ENCODE measurements at places on chromosomes 3 and 15.

DNA sequence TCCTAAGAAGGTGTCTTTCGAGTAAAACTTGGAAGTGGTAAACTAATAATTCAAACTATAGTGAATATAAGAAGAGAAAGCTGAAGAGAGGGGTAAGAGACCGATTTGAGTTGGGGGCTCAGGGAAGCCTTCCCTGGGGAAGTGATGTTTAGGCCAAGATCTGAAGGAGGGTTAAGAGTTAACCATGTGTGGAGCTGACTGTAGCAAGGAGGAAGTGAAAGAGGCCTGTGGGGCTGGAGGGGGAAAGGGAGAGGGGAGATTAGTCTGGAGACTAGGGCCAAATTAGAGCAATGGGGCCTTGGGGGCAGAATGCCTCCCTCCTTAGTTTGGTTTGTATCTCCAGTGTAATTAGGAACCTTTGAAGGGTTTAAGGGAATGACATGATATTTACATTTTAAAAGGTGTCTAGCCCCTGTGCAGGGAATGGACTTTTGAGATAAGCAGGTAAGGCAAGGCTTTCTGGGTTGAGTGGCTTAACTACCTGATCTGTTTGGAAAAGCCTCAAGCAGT is 2.2 kb downstream of the ZNF592 start:
- DNase-seq, result no peak

GRCh38 chr3:88611826-88612326 is 462.1 kb downstream of the C3orf38 start:
- no peak for DNase-seq

DNA sequence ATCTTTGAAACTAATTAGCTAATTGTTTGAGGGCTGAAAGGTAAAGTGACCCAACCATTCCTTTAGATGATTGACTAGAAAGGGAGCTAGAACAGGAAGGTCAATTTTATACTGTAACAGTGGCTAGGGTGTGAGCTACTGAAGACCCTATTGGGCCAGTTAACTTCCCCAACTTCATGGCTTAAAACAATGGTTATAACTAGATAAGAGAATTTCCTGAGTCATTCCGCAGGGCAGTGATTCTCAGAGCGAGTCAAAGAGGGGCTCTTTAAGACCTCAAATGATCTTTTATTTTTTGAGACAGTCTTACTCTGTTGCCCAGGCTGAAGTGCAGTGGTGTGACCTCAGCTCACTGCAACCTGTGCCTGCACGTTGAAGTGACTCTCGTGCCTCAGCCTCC is 33.7 kb upstream of the TTBK2 start:
- DNase-seq, result no peak

DNA sequence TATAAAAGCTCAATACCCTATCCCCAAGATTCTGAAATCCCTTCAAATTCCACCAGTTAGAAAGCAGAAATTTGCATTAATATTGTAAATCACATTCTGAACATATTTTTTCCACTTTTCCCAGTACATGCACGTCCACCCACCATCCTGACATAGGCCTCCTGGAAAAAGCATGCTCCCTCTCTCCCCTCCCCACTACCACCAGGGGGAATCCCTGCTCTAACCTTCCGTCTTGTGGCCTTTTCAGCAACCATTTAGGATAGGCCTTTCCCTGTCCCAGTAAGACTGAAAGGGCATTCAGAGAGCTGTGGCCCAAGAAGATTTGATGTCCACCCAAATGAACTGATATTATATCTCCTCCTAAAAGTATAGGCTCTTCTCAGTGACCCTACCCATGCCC is 182.1 kb downstream of the ARRDC4 start:
- no peak for DNase-seq

- DNase-seq, result no peak
Observed at GRCh38 chr15:96422125-96422524, 91.6 kb downstream of the NR2F2 start.

GRCh38 chr3:175274474-175275218 is 415.5 kb downstream of the NAALADL2 start:
- DNase-seq, result no peak

GRCh38 chr3:132709761-132710160 is 12.4 kb downstream of the NPHP3 start:
- DNase-seq, result no peak

- DNase-seq, result no peak
Observed at GRCh38 chr3:89699229-89699628, 591.8 kb downstream of the EPHA3 start.

- DNase-seq, result no peak
Observed at GRCh38 chr3:66692042-66692765, 191.4 kb upstream of the LRIG1 start.

DNA sequence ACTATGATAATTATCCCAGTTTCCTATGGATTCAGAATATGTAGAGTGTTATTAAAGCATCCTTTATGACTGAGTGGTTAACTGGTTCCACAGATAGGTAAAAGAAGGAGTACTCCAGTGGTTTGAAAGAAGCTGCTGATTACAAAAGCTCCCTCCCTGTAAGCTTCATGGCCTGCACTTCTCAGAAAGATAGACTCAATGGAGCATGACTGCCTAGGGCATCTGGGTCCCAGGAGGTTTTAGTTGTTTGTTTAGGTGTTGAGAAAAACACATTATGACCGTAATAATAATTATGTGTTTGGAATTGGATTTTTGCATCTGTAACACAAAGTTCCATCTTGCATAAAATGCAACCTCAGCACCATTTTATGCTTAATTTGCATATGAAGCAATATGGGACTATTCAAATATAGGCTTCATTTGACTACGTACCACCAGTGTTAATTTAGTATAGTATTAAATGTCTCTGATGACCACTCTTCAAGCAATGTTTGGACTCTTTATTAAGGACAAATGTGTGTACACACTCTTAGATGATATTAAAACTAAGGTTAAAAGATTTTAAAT is 121.1 kb downstream of the ROBO2 start:
- DNase-seq, result no peak

- DNase-seq, result no peak
Observed at GRCh38 chr3:188497021-188497420, 343.1 kb downstream of the LPP start.

DNA sequence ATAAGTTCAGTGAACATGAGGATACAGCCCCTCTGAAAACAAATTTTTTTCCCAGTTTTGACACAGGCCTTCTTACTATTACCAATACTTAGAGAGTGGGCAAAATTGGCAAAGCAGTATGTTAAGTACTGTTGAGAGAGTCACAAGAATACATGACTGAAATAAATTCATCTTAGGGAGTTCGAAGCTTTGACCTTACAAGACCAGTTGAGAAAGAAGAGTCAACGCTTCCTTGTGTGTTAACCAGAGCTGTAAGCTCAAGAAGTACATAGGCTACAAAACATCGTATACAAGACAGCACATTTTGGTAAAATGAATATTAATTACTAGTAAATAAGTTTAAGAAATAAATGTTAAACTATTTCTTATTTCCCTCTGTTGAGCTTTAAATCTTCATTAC is 164.4 kb upstream of the RORA start:
- DNase-seq, result no peak

GRCh38 chr15:40424483-40425115 is 16.2 kb upstream of the BAHD1 start:
- no peak for DNase-seq

- no peak for DNase-seq
Observed at GRCh38 chr3:72727172-72727571, 121.1 kb downstream of the SHQ1 start.

GRCh38 chr3:53715815-53716483 is 130.3 kb downstream of the CHDH start:
- DNase-seq, result no peak

DNA sequence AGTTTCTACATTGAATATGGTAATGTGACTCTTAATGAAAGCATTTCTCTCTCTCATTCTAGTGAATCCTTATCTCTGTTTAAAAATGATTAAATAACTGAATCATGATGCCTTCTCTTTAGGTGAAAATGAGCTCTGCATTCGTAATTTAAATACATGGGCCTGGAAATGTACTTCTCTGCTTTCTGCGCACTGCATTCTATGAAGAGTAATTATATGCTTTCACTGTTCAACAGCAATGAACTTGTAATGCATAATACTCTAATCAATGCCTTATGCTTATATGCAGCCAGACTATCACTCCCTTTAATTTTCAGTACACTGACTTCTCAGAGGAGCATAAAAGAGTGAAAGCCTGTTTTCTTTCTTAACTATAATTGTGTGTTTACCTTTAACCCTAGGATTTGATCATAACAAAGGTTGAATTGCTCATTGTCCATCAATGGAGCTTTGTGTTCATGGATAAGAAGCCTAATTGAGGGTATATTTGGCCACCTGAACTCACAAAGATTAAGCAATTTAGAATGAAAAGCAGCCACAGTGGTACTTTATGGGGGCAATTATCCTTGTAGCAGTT is 330.8 kb upstream of the PDZRN3 start:
- DNase-seq, result no peak

- DNase-seq, result no peak
Observed at GRCh38 chr15:58438956-58439355, 7.2 kb downstream of the LIPC start.

DNA sequence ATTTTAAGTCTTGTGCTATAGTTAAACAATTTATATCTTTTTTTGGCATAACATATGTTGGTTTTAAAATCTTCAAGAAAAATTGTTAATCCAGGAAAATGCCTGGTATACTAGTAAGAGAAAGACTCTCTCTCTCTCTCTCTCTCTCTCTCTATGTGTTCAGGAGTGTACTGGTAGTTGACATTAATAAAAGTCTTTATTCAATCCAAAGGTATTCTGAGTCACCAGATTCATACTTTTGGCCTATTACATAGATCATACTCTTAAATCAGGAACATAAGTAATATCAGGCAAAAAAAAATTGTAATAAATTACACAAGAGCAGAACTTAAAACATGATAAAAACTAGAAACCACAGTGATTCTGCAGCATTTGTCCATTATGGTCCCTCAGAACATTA is 70.2 kb downstream of the TFG start:
- DNase-seq, result no peak

DNA sequence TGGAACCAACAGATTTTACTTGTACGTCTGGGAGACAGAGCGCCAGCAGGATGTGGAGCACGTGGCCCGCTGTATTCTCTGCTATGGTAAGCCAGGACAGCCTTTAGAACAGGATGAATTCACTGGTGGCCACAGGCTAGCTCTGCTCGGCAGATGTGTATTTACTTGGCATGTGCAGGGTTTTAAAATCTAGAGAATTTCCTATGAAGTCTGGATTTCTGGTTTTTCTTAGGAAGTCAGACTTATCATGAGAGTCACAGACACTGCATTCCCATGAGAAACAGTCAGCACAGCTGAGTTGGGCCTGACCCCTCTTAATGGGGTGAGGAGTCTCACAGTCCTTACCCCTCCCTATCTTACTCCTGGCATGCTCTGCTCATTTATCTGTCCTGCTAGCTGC is 84.6 kb upstream of the COL6A5 start:
- no peak for DNase-seq

DNA sequence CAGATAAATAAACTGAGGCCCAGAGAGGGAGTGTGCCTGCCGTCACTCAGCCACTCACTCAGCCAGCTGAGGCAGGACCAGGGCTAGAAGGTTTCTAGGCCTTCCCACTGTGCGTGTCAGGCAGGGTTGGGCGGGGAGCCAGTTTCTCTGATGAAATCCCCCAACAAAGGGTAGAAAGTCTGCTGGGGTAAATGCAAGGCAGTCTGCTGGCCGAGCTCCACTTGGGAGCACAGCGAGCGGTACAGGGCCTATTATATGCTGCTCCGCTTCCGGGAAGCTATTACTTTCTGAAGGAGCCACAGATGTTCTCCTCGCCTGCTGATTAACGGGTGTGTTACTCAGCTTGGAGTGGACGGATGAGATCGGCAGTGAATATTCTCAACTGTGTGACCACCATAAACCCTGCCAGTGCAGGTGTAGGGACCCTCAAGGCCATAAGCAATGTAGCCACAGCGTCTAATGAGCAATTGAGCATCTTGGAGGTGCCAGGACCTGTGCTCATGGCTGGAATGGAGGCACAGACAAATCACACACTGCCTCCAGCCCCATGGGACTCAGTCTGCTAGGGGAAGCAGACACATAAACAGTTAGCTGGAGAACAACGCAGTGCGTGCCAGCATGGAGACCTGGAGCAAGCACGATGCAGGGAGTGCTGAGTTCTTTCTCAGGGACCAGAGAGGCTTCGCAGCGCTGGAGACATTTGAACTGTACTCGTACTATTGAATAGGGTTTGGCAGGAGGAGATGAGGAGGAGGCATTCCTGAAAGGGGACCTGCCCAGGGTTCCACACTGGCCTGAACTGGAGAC is 42.1 kb downstream of the CORO2B start:
- DNase-seq, result no peak

DNA sequence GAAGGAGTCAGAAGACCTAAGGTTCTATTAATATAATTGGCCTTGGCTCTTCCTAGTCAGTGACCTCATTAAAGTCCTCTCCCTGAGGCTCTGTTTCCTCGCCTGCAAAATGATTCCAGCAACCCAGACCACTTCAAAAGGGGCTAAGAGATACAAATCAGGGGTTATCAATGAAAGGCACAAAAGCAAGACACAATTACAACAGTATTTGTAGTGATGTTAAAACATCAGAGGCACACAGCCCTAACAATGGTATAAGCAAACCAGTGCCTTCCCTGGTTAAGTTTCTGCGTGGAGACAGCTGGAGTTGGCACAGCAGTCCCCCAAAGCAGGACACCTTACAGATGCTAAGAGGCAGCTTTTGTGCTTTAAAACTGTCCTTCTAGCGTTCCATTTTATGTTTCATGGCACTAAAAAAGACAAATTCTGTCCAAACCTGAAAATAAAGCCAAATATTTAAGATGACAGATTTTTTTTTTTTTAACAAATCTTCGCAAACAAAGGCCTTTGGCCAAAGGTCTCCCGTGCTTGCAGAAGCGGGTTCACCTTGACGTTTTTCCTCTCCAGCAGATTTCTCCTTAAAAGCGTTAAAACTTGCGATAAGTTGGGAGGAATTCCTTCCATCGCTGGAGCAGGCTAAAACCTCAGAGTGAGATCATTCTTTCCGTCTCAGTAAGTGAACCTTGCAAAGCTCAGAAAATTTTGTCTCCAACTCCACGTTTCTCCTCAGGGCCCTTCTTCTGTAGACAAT is 999 bp downstream of the ZNF280D start:
- no peak for DNase-seq

- DNase-seq, result no peak
Observed at GRCh38 chr15:69612112-69612511, 159.5 kb downstream of the RPLP1 start.

DNA sequence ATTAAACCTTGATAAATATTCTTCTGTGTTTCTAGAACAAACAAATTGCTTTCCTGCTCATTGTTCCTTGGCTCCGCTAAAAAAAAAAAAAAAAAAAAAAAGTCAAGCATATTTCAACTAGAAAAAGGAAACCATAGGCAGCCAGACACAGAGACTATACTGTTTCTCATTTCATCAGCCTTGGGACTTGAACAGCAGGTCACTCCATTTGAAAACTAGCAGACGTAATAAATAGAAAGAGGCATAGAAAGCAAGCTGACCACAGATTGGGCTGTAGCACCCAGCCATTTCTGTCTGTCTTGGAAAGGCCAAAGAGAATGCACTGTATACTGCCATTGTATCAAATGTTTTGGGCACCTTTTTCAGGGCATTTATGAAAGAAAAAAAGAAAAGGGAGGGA is 697.1 kb downstream of the NLGN1 start:
- DNase-seq, result no peak

- no peak for DNase-seq
Observed at GRCh38 chr3:152400887-152401286, 132.2 kb downstream of the MBNL1 start.

Data from bone marrow (tissue), 2 donors.